ENCODE measurements at places on chromosomes 12 and 14.

DNA sequence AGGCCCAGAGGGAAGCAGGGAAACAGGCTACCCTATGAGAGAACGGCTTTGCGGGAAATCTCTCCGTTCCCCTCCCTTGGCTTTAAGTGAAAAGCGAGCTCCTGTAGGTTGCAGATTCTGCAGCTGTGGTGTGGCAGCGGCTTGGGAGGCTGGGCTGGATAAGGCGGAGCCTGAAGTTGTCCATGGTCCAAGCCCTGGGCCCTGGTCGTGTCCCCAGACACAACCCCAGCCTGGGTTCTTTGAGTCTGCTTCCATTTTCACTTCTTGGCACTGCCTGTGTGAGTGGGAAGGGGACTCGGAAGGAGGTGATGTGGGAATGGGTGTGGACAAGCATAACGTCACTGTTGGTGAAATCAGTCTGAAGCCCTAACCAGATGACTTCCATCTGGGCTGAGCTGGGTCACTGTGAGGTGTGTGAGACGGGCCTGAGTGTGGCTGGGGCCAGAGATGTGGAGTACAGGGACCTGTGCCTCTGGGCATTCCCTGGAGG lies 43.0 kb upstream of the CTDSP2 start:
- no peak for DNase-seq

- no peak for DNase-seq
Observed at GRCh38 chr12:5588176-5588575, 156.3 kb downstream of the NTF3 start.

DNA sequence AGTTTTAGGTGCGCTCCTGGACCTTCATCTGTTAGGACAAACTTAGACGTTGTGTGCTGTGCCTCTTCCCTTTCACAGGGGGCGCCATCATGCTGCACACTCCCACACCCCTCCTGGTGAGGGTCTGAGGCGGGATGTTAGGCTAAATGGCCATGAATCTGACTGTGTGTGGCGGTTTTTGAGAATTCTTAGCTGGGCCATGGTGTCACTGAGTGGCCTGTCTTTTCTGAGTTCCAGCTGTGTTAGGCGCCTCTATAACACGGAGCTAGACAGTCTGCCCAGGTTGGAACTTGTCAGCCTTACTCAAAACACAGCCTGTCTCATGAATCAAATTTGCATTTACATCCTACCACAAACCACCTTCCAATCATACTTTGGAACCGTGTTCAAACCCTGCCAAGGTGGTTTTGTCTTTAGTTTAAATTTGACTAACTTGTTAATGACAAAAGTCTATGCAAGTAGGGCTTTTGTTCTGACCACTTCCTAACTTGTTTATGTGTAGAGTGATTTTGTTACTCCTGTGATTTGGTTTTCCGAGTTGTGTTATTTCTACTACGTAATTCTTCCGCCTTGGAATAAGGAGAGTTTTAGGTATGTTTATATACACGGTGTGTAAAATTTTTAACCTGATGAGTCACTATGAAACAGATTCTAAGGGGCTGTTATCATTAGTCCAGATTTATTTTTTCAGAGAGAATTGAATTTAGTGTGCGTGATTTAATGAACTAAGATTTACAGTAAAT lies 19.6 kb downstream of the ACVR1B start:
- DNase-seq = no peak

GRCh38 chr14:56198438-56198837 lies 80.2 kb downstream of the PELI2 start:
- no peak for DNase-seq

DNA sequence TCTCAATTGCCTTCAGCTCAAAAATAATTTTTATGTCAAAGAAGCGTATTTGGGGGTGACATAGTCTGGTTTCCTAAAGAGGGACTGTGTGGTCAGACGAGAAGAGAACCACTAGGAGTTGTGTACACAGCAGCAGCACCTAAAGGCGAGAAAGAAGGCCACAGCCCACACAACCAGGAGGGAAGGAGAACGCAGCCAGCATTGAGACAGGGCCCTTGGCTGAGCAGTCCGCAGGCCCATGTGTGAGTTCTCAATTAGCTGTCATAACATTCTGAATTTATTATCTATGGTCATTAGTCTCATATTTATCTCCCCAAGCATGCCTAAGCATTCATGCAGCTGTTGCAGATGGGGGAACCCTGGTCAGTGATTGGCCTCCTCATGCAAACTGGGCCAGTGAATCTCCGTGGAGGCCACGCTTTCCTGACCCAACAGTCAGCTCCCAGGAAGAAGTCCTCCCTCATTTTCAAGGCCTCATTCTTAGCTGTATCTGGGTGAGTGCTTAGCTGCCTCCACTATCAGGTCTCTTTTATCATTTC lies 81.2 kb upstream of the ATF7IP start:
- no peak for DNase-seq

GRCh38 chr12:4286771-4287317 lies 13.3 kb downstream of the CCND2 start:
- DNase-seq = no peak

GRCh38 chr14:77889971-77890442 lies 90.1 kb downstream of the ADCK1 start:
- DNase-seq = no peak

DNA sequence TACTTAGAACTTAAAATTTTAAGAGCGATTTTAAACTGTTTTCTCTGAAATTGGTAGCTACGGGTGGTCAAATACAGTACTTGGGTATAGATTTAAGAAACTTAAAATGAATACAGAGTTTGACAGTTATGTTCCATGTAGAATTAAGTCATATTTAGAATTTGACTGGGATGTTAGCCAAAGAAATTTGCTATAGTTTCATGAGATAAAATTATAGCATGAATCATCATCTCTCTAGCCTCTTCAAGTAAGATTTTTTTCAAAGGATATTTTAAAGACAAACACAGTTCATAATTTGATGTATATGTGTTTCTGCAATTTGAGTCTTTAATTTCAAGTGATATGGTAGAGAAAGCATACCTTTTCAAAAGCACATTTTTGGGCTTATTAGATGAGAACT lies 41.0 kb downstream of the ZCRB1 start:
- no peak for DNase-seq

- no peak for DNase-seq
Observed at GRCh38 chr12:53560351-53560750, 53.1 kb upstream of the NPFF start.

DNA sequence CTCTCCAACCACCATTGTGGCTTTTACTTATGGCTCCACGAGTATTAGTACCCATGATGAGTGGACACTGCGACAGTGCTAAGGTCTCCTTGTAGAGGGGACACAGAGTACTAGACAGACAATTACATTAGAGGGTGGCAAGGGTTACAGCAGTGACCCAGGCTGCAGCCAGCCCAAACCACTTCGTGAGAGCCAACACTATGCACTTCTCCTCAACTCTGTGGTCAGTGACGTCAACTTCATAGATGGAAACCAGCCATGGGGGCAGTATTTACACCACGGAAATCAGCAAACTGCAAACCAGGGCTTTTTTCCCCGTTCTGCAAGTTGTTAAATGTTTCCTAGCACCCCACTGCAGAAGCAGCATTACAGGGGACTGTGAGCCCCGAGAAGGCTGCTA lies 61.6 kb upstream of the ZFP36L1 start:
- no peak for DNase-seq

DNA sequence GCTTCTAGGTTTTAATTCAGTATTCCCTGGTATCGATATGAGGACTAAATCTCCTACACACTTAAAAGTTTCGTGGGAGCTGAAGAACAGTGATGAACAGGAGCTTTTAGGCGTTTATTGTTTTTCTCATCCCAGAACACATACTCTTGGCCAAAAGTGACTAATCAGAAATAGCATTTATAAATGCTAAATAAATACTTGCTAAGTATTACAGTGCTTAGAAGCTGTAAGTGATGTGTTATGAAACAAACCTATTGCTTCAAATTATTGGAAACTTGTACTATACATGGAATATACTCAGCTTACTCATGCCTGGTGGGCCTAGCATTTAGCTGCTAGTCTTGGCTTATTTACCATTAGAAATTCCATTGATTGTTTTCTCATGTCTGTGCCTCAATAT lies 24.9 kb downstream of the FRS2 start:
- DNase-seq = no peak
